Fibroblast of mammary gland (primary cell): ENCODE measurements at places on chromosomes 5 and 9.

- DNase-seq, result no peak
These were observed 45.2 kb downstream of the NEK6 start for GRCh38 chr9:124302921-124303320.

DNA sequence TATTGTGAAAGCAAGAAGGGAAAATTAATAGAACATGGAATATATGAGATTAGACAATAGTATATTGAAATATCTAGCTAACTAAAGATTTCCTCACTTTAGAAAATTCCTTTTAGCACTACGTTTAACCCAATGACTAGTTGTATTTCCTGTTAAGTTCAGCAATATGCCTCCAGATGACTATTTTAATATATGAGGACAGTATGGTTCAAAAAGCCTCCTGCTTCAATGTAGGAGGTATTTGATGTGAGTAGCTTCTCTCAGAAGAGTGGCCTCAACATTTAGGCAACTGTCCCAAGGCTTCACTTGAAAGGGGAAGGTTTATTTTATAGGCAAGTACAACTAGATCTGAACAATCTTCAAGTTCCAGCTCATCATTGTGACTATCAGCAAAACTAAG, 2.0 kb upstream of the MEF2C start:
- DNase-seq, result no peak

DNA sequence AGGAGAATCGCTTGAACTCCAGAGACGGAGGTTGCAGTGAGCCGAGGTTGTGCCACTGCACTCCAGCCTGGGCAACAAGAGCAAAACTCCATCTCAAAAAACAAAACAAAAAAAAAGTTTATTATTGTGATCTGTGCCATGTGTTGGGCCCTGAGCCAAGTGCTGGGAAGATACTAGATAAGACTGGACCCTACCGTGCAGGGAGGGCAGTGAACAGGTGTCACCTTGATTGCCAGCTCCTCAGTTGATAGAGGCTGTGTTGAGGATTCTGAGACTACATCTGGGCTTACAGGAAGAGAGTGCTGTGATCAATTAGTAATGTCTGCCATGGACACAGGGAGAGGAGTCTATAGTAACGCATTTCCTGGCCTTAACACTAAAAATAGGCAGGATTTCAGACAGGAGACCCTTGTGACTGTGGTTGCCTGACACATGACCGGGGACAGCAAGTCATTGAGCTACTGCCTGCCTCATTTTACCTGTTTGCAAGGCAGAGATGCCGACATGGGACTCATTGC, 201.5 kb downstream of the C9orf50 start:
- no peak for DNase-seq

DNA sequence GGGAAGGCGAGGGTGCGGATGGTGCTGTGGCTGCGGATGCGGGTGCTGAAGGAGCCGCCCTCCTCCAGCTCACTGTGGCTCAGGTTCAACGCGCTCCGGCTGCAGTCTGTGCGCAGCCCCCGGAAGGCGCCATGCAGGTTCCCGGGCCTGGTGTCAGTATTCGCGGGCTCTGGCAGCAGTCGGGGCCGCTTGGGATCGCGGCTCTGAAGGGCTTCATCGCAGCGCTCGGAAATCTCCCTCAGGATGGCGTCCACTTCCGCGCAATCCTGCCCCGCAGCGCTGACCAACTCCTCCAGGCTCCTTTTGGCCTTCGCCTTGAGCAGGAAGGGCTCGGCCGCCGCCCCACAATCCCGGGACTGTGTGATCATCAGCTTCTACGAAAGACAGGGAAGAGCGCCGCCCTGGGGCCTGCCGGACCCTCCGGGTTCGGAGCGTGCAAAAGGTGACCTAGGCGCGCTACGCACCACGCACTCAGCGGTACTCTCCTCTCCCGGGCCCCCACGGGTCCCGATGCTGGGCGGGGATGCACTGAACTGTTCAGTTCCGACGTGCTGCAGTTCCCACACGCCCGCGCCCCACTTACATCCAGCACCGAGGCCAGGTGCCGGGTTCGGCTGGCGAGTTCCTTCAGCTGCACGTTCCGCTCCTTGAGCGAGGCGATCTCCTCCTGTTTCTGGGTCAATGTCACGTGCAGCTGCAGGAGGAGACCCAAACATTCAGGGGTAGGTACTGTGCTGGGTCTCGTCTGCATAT, 6.5 kb downstream of the MCIDAS start:
- peak; percentile 26 for DNase-seq

- DNase-seq, result no peak
These were observed 66.4 kb upstream of the COL15A1 start for GRCh38 chr9:98877311-98877710.

- DNase-seq, result no peak
These were observed 6.4 kb downstream of the PHF24 start for GRCh38 chr9:34964458-34964857.

- peak; percentile 91 for DNase-seq
These were observed 122.8 kb downstream of the ENC1 start for GRCh38 chr5:74517700-74518099.

DNA sequence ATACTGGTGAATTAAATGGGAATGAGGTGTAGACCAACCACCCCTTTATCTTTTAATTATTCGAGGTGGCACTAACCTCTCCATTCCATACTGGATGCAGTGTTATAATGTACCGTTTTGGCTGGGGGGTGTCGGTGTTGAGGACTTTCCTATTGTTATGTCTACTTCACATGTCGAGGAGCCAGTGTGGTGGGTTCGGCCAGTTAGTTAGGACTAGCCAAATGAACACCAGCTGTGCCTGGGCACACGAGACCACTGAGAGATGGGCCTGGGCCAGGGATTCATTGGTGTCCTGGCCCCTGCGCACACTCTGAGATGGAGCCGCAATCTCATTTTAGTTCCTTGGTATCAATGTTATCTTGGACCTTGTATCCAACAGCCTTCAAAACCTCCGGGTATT, 186.2 kb downstream of the CACNA1B start:
- no peak for DNase-seq

- no peak for DNase-seq
These were observed 487.2 kb downstream of the ARHGEF28 start for GRCh38 chr5:74113196-74113540.

GRCh38 chr5:33433303-33434240, 7.2 kb upstream of the TARS1 start:
- DNase-seq, result peak; percentile 89

DNA sequence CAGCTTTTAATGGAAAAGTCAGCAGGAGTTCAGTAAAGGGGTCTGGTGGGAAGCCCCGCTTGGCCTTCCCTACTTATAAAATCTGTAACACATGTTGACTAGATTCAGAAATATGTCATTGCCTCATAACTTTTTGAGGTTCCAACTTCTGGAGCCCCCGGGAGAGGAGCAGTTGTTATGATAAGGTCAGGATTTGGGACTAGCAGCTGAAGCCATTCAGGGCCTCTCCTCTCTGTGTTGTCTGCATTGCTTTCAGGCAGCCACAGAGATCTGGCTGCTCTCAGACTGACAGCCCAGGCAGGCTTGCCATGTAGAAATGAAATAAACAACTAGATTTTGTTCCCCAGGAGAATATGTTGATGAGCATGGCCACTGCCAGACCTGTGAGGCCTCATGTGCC, 167.1 kb downstream of the RFK start:
- DNase-seq, result no peak

- no peak for DNase-seq
These were observed 224.1 kb upstream of the ISL1 start for GRCh38 chr5:51159164-51159563.

GRCh38 chr5:101102506-101102905, 199.4 kb upstream of the ST8SIA4 start:
- DNase-seq, result peak; percentile 4

DNA sequence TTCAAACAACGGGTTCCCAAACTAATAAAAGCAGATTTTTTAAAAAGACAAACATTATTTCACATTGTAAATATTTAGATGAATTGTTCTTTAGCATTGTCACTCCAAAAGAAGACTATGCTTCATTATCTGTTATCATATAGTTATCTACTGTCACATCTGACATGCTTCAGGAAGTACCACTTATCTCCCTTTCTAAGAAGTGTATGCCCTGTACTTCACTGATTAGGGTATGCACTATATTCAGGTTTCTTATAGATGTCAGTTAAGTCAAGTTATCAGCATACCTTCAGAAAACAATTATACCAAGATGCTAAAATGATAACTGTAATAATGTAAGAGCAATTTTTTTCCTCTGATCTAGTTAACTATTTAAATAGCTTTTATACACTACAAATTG, 40.4 kb downstream of the LMBRD2 start:
- DNase-seq, result no peak

- peak; percentile 41 for DNase-seq
These were observed 98.5 kb upstream of the ABCA1 start for GRCh38 chr9:105026451-105026850.
